Activated T-helper 2 cell treated with anti-CD3 and anti-CD28 coated beads, Interferon-gamma antibody, Interleukin-2, Interleukin-4, amounts not matched to agents 10 μg/mL and 5 μg/mL and 100 μg/mL, durations not matched to agents 14 hours and 24 hours and 36 hours (primary cell): ENCODE measurements at places on chromosomes 12 and 14. TPM values are rescaled to one million over a fixed set of nuclear protein-coding genes. Genes with fewer than 3 reads are reported as not detected.

Gene KCNH5
- not detected in 2 replicates for total RNA-seq

Gene CPNE6
- total RNA-seq = not detected in 2 replicates

Gene AKAP5
- 2.3 and 2.5 TPM in 2 replicates for total RNA-seq

Gene ARMH4
- total RNA-seq = 0.18 and 0.34 TPM in 2 replicates

Gene PPP1R1A
- not detected in 2 replicates for total RNA-seq

Gene EML5
- total RNA-seq = 0.39 and 0.55 TPM in 2 replicates

Gene OASL
- 1.9 and 2.3 TPM in 2 replicates for total RNA-seq

Gene HPD
- total RNA-seq = not detected in 2 replicates

Gene POLE2
- 43.4 and 47.2 TPM in 2 replicates for total RNA-seq

Gene TAS2R7
- not detected in 2 replicates for total RNA-seq

DNA sequence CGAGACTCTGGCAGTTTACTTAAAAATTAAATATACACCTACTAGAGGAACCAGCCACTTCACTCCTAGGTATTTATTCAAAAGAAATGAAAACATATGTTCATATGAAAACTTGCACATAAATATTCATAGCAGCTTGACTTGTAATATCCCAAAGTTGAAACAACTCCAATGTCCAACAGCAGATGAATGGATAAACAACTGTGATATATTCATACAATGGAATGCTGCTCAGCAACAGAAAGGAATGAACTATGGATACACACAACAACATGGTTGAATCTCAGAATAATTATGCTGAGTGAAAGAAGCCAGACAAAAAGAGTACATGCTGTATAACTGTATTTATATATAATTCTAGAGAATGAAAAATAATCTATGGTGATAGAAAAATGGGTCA is 53.4 kb upstream of the DACT1 start:
- no peaks in the 10 kb centered on the region for H3K27me3 ChIP-seq
- H3K4me1 ChIP-seq = peaks cover 2% of the 10 kb centered on the region
- H3K27ac ChIP-seq = no peak overlapping the region
- DNase-seq = no peak

- no peak overlapping the region for H3K27ac ChIP-seq
- peaks cover 12% of the 10 kb centered on the region for H3K27me3 ChIP-seq
- H3K36me3 ChIP-seq = no peaks in the 10 kb centered on the region
- DNase-seq = no peak
Observed at GRCh38 chr12:45559537-45559936, 170.0 kb upstream of the ARID2 start.

DNA sequence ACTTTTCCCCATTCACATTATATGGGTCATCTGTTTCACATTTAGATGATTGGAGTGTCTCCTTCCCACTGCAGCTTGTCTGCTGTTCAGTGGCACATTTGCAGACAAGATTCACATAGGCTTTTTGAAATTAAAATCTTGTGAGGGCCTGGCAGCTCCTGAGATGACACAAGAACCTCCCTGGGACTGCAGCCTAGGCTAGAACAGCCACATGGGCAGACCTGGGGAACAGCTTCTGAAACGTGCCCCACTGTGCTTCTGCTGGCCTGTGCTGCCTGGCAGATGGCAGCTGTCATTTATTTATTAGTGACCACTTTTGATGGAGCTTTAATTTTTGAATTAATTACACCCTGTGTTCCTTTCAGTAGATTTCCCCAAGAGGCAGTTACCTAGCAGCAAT is 137.4 kb downstream of the GRIP1 start:
- H3K4me3 ChIP-seq = no peak overlapping the region
- H3K36me3 ChIP-seq = no peaks in the 10 kb centered on the region
- no peaks in the 10 kb centered on the region for H3K4me1 ChIP-seq
- H3K27ac ChIP-seq = no peak overlapping the region

DNA sequence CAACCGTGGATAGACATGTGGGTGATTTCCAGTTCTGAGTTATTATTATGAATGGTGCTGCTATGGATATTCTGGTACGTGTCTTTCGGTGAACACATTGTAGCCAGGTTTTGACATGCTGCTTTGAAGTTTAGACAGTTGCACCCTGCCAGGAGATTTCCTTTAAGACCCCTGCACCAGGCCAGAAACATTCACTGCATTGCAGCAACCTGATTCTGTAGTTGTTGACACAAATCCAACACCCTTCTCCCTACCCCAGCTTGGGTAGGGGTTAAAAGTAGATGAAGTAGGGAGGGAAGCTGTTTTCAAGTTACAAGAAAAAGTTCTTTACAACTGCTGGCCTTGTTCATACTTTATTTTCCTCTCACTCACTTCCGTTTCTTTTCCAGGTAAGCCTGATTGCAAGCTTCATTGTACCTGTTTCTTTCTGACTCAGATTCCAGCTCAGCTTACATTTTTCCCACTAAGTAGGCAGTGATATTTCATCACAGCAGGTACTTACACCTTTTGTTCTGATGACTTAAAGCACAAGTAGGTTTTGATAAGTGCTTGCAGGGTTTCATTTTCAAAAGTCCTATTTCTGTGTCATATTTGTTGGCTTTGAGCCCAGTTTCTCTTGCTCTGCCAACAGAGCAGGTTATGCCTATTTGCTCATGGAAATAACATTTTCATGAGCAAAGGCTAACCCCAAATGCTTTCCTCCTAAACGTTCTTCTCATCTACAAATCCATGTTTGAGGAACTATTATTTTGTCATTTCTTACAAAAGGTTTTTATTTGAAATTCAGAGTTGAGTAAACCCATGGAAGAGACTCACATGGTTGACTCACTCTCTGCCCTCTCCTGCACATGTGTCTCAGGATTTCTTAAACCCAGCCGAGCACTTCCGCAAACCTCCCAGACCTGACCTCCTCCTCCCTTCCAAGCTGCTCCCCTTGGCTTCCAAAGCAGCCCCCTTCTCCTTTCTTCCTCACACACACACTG is 12.1 kb upstream of the LTA4H start:
- H3K27me3 ChIP-seq = no peaks in the 10 kb centered on the region
- no peaks in the 10 kb centered on the region for H3K36me3 ChIP-seq
- no peak for DNase-seq
- peak overlapping the region; percentile 73 for H3K27ac ChIP-seq
- H3K4me1 ChIP-seq = peaks cover 36% of the 10 kb centered on the region

DNA sequence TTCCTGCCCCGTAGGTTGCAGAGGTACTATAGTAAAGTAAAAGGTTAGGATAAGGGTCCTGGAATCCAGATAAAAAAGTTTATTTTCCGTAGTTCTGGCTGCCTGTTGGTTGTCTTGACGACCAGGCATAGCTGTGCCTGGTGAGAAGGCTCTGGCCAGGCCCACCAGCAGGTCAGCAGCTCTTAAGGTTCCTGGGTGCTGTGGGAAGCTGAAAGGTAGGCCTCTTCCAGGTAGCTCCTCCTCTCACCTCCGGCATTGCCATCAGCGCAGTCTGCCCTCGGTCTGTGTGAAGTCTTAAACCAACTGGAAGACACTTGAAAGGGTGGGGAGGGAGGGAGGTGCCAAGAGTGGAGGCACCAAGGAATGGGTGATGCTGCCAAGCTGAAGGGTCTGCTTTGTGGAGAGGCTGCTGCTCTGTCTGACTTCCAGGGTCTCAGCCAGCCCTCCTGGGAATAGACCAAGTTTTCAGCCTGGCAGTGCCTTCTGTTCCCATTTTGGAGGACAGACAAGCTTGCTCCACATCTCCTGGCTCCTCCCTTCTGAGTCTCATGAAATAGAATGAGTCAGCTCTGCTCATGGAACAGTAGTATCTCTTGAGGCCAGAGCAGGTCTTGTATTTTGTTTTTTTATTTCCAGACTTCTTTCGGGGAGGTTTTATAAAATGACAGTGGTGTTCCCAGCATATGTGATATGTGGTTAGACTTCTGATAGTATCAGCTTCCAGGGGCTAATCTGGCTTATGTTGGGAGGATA is 5.2 kb upstream of the ACADS start:
- H3K36me3 ChIP-seq = peaks cover 66% of the 10 kb centered on the region
- no peaks in the 10 kb centered on the region for H3K27me3 ChIP-seq
- H3K4me1 ChIP-seq = peaks cover 25% of the 10 kb centered on the region
- H3K27ac ChIP-seq = peak overlapping the region; percentile 51
- no peak for DNase-seq

DNA sequence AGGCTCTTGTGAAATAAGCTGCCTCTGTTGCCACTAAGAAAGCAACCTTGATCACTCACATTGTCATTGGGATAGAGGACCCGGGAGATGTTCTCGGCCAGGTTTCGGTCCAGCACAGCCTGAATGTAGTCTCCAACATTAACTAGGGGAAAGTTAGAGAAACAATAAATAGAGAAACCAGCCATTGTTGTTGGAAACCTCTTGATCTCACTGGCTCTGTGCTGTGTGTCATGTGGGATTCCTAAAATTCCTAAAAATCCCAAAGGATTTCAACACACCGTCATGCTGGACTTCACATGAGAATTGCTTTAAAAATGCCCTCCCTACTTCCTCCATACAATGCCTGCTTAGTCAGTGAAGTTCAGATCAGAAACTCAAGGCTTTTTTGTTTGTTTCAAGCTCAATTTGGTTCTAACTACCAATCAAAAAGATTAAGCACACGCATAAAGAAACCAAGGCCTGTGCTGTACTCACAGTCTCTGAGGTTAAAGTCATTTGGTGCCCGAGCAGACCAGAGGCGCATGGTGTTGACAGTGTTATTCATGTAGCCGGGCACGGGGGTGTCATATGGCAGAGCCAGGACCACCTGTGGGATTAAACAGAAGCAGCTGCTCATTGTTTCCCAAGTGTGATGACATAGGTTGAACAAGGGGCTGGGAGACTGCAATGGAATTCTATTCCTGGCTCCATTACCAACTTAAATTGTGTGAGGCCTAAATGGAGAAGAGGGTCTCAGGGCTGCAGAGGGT is 23.6 kb downstream of the PYGL start:
- H3K4me3 ChIP-seq = no peak overlapping the region
- no peak overlapping the region for H3K27ac ChIP-seq
- H3K36me3 ChIP-seq = no peaks in the 10 kb centered on the region
- H3K4me1 ChIP-seq = no peaks in the 10 kb centered on the region
- no peak for DNase-seq

GRCh38 chr14:54566410-54567223 is at the start of gene SAMD4A:
Gene SAMD4A, plus strand, starts transcription at chr14:54567128. Its CDS starts 789 bp downstream, at chr14:54567917.
- H3K27ac ChIP-seq = peak within 1 kb of the TSS; percentile 84
- DNase-seq = peak; percentile 43
- peaks cover 17% of the 10 kb centered on the region for H3K4me1 ChIP-seq
- H3K4me3 ChIP-seq = peak within 1 kb of the TSS; percentile 91
- H3K36me3 ChIP-seq = peaks cover 2% of the 10 kb centered on the region

GRCh38 chr12:66072566-66072965 is 58.0 kb downstream of the LLPH start:
- no peak overlapping the region for H3K4me3 ChIP-seq
- H3K27me3 ChIP-seq = peaks cover under 1% of the 10 kb centered on the region
- DNase-seq = no peak
- H3K36me3 ChIP-seq = no peaks in the 10 kb centered on the region
- no peak overlapping the region for H3K27ac ChIP-seq

- H3K36me3 ChIP-seq = no peaks in the 10 kb centered on the region
- no peak overlapping the region for H3K4me3 ChIP-seq
- peaks cover 8% of the 10 kb centered on the region for H3K27me3 ChIP-seq
- DNase-seq = no peak
- no peaks in the 10 kb centered on the region for H3K4me1 ChIP-seq
Observed at GRCh38 chr14:89117012-89117411, 292.6 kb downstream of the TTC8 start.

- H3K36me3 ChIP-seq = no peaks in the 10 kb centered on the region
- no peaks in the 10 kb centered on the region for H3K4me1 ChIP-seq
- DNase-seq = no peak
- H3K4me3 ChIP-seq = no peak overlapping the region
Observed at GRCh38 chr12:114313910-114314309, 92.0 kb downstream of the TBX5 start.

GRCh38 chr12:46388427-46389021 is 16.0 kb upstream of the SLC38A2 start:
- H3K4me1 ChIP-seq = peaks cover 61% of the 10 kb centered on the region
- no peak overlapping the region for H3K4me3 ChIP-seq
- DNase-seq = no peak
- H3K27ac ChIP-seq = peak overlapping the region; percentile 36
- H3K36me3 ChIP-seq = peaks cover 50% of the 10 kb centered on the region

DNA sequence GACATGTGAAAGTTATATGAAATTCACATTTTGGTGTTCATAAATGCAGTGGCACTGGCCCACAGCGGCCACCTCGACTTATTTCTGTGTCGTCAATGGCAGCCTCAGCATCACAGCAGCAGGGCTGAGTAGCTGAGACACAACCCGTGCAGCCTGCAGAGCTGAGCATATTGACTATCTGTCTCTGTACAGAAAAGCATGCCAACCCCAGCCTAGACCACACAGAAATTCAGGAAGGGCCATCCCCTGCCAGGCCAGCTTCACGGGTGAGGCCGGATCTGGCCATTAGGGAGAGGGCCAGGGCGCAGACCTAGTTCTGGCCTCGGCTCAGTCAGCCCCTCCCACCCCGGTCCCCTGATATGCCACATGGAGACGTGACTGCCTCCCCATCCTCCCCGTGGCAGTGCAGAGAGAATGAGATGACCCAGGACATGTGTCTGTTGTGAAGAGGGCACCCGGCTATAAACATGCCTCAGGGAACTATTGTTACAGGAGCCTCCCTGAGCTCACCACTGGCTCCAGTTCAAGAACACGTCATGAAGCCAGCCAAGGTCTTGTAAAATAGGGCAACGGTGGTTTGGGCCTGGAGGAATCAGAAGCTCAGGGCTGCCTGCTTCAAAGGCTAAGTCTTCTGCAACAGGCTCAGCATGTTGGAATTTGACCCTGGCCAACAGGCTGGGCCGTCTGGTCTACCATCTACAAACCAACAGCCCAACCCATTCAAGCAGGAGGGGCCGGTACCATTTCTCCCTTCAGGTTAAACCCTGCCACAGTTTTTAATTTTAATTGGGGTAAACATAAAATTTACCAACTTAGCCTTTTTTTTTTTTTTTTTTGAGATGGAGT is 25.5 kb downstream of the SCARB1 start:
- H3K36me3 ChIP-seq = no peaks in the 10 kb centered on the region
- H3K27ac ChIP-seq = no peak overlapping the region
- no peak for DNase-seq
- H3K4me3 ChIP-seq = no peak overlapping the region
- H3K4me1 ChIP-seq = peaks cover 3% of the 10 kb centered on the region

DNA sequence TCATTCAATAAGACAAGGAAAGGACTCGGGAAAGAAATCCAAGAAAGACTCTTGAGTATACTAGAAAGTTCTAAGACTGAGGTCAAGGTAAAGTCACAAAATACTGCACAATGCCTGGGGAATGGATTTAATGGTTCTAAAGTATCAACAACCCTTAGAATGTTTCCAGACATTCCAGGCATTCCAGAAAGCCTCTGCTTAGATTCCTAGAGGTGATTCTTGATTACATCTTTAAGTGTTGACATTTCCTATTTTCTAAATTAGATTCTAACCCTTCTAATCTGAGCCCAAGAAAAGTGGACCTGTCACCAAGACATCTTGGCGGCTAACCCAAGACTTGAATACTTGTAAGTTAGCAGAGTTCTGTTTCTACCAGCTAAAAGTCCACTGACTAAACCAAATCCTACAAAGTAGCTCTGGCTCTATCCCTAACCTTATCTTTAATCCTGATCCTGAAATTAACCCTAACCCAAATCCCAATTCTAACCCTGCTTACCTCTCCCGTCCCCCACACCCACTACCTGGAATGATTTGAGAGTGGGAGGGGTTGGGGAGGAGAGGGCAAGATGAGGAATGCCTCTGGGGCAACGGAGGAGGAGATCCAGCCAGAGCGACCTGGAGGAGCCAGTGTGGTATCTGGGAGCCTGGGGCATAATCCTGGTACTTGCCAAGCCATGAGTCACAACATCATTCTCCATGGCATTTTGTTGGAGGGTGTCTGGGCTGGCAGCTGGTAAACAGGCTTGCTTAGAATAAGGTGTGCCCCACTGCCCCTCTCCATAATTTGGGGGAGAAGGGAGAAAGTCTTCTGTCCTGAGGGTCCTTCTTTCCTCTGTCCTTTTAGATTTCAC is 93.4 kb upstream of the HOXC13 start:
- H3K27me3 ChIP-seq = peaks cover 28% of the 10 kb centered on the region
- no peak overlapping the region for H3K27ac ChIP-seq
- H3K4me1 ChIP-seq = no peaks in the 10 kb centered on the region
- no peak overlapping the region for H3K4me3 ChIP-seq
- no peaks in the 10 kb centered on the region for H3K36me3 ChIP-seq
